ENCODE measurements at places on chromosomes 5 and 9. TPM values are rescaled to one million over a fixed set of nuclear protein-coding genes. Genes with fewer than 3 reads are reported as not detected.

DNA sequence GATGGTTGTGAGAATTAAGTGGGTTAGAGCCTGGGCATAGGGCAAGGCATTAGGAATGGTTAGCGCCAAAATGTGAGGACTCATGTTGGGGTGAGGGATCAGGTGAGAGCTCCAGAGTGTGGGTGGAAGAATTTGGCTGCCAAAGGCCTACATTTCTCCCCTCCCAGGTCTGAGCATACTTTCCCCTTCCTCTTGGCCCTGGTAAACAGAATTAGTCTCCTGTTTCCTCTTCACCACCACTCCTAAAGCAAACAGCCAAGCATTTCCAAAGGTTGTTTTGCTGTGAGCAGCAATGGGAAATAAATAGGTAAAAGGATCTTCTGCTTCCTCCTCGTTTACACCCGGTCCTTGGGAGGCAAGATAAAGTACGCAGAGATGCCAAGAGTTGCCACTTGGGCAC is 132.5 kb downstream of the ZSWIM6 start:
- no peak for DNase-seq
- H3K27ac ChIP-seq = no peak overlapping the region
- no peak overlapping the region for H3K4me3 ChIP-seq
- no peaks in the 10 kb centered on the region for H3K36me3 ChIP-seq

- no peaks in the 10 kb centered on the region for H3K27me3 ChIP-seq
- peaks cover 47% of the 10 kb centered on the region for H3K4me1 ChIP-seq
- no peak overlapping the region for H3K4me3 ChIP-seq
- H3K27ac ChIP-seq = peak overlapping the region; percentile 26
Measured at GRCh38 chr9:92706218-92706940, 36.4 kb upstream of the IPPK start.

DNA sequence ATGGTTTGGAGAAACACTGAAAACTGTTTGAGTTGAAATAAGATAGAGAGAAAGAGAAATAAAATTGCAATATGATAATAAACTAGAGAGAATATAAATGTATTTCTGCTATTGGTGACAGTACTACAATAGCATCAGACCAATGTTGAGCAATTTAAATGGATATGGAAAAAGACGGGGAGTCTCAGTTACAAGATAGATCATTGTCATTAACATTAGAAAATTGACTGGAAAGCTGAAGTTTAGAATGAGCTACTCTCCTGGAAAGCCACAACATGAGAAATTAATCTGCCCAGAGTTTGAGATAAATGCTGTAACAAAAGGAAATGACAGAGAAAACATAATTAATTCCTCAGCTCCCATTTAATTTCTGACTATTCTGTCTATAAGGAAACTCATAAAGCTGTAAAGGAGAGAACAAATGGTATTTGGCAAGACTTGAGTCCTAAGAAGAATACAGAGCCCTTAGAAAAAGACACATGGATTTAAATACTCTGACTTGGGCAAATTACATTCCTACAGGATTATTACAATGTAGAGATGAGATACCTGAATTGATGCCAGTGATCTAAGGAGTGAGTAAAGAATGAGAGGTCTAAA is 624.5 kb upstream of the CHD1 start:
- no peak overlapping the region for H3K4me3 ChIP-seq
- H3K4me1 ChIP-seq = no peaks in the 10 kb centered on the region
- H3K36me3 ChIP-seq = no peaks in the 10 kb centered on the region
- H3K27ac ChIP-seq = no peak overlapping the region

GRCh38 chr5:33934176-33934575 is 2.0 kb upstream of the RXFP3 start:
- peaks cover 37% of the 10 kb centered on the region for H3K27me3 ChIP-seq
- H3K4me1 ChIP-seq = peaks cover 2% of the 10 kb centered on the region

- no peak overlapping the region for H3K4me3 ChIP-seq
- no peaks in the 10 kb centered on the region for H3K4me1 ChIP-seq
- DNase-seq = no peak
- no peaks in the 10 kb centered on the region for H3K27me3 ChIP-seq
Measured at GRCh38 chr5:92944337-92944736, 636.7 kb downstream of the NR2F1-AS1 start.

GRCh38 chr5:181044662-181045305 is 4.7 kb downstream of the BTNL9 start:
- H3K36me3 ChIP-seq = no peaks in the 10 kb centered on the region
- no peak overlapping the region for H3K4me3 ChIP-seq
- DNase-seq = no peak

- no peaks in the 10 kb centered on the region for H3K4me1 ChIP-seq
- H3K4me3 ChIP-seq = no peak overlapping the region
- no peak for DNase-seq
Measured at GRCh38 chr9:18472841-18473251, 1.1 kb upstream of the ADAMTSL1 start.

- no peak overlapping the region for H3K4me3 ChIP-seq
- no peak for DNase-seq
- no peaks in the 10 kb centered on the region for H3K4me1 ChIP-seq
- H3K27me3 ChIP-seq = no peaks in the 10 kb centered on the region
- no peak overlapping the region for H3K27ac ChIP-seq
Measured at GRCh38 chr9:134783699-134784039, 96.9 kb upstream of the FCN2 start.

Gene BTNL3
- total RNA-seq = not detected

Gene HTR1A
- total RNA-seq = not detected

Gene LRRC19
- not detected for total RNA-seq

All from activated CD4-positive, alpha-beta memory T cell treated with anti-CD3 and anti-CD28 coated beads, Interleukin-2, amount 10 ng/mL, durations not matched to agents 7 days and 5 days (primary cell).